ENCODE measurements at places on chromosomes 4 and X.

DNA sequence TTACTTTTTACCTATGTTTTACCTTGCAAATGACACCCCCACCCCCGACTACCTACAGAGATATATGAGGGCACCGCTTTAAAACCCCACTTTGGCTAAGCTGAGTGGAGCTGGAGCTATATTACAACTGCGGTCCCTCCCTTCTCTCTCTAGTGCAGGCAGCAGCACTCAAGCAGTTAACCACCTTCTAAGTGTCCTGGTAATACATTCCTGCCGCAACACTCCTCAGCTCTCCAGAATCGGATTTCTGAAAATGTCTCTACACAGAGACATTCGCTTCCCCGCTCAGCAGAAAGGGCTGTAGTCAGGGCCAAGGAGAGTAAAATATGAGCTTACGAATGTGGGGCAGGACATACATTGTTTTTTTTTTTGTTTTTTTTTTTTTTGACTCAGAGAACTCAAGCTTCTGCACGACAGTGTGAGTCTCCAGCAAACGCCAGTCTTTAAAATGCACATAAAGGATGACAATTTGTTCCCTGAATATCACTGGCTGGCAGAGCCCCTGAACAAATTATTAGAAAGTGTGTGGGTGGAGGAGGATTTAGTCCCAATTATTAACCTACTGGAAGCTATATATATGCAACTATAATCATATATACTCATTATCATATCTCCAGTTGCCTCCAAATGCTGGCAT, 287.0 kb upstream of the TET2 start:
- no peak for DNase-seq

DNA sequence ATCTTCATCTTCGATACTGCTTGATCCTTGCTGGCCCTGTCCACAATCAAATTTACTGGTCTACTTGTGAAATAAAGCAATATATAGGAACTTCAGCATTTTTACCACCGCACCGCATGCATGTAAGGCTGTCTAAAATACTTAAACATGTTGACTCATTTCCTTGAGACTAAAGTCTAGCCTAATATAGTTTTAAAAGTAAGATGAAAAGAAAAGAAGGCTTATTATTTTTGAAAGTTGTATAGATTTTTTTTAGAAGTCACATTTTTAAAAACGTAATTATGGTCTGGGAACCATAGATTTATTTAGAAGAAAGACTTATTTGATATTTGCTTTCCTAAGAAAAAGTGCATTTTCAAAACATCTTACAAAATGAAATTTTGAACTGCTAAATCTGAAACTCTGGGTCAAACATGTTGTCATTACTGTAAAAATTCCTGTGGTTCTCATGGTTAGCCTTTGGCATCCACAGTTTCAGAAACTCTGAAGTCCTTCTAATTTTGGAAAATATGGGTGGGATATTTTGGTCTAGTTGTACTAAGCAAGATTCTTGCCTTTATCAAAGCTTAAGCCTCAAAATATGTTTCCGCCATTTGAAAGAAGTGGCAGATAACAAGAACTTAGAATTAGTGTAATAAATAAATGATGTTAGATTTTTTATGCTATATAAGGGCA, 423.5 kb upstream of the CTSO start:
- peak; percentile 17 for DNase-seq

DNA sequence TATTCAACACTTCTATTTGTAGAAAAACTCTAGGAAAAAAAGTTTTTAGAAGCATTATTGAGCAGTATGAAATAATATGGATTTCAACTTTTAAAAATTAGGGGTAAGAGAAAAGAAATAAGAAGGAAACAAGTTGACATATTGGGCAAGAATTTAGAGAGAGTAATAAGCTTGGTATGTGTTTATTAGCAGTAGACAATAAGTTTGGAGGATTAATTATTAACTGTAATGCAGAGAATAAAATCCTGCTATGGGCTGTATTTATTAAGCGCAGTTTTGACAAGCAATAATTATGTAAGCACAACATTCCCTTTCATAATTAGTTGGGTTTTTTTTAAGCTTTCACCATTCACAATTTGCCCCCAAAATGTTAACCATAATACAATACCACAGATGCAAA, 162.7 kb upstream of the SLC7A11 start:
- no peak for DNase-seq

DNA sequence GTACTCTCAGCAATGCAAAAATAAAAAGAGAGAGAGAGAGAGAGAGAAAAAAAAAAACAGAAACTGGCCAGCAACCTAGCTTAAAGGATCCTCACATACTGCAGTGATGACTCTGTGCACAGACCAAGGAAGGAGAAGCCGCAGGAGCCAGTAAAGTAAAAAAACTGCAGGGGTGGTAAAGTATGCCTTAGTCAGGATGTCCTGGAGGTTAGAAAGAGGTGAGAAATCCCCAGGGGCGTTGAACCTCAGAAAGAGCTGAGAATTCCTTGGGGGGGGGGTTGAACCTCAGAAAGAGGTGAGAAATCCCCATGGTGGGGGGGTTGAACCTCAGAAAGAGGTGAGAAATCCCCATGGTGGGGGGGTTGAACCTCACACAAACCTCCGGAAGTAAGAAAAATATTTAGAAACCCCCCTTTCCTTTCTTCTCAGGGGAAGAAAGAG, 48.0 kb downstream of the MAGEA9 start:
- no peak for DNase-seq

DNA sequence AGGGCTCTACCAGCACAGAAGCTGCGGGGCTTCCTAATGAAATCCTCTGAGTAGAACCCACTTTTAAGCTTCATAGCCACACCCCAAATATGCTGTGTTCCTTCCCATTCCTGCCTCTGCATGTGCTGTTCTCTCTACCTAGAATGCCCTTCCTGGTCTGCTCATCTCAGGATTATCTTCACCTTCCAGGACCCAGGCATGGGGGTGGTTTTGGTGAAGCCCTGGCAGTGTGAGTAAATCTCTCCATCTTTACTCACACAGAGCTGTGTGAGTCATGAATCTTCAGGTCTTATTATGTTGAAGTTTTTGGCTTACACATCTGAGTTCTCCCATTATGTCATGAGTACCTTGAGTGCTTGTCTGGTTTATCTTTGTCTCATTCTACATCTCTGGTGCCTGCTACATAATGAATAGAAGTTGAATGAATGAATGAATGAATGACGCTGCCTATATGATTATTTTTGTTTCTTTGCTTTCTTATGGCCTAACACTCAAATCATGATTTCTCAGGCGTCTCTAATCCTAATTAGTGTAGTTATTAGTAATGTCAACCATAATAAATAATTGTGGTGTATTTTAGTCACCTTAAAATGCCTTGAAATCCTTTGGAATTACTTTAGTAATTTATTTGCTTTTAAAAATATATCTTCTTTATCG, 41.9 kb downstream of the HADH start:
- peak; percentile 18 for DNase-seq

- no peak for DNase-seq
These were observed 2.8 kb downstream of the ERVMER34-1 start for GRCh38 chr4:52748432-52748831.

GRCh38 chr4:113059449-113060182, 10.2 kb downstream of the ANK2 start:
- DNase-seq = no peak

- DNase-seq = no peak
These were observed 29.7 kb downstream of the SCLT1 start for GRCh38 chr4:129063640-129064039.

DNA sequence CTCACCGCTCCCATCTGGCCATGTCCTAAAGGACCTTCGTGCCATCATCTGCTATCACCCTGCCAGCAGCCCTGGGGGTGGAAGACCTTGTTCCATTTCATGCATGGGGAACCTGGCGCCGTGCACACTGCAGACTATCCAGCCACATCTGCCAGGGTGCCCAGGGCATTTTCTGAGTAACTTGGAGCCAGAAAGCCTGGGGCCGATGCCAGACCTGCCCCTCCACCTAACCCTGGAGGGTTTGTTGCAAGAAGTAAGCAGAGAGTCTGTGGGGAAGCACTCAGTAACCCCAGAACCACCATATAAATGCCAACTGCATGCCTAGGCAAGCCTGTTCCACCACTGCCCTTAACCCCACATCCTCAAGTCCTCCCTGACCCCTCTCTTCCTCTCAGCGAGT, 7.3 kb downstream of the HAUS7 start:
- DNase-seq = no peak

GRCh38 chr4:34158878-34159277, 2085.4 kb downstream of the ARAP2 start:
- DNase-seq = peak; percentile 4

DNA sequence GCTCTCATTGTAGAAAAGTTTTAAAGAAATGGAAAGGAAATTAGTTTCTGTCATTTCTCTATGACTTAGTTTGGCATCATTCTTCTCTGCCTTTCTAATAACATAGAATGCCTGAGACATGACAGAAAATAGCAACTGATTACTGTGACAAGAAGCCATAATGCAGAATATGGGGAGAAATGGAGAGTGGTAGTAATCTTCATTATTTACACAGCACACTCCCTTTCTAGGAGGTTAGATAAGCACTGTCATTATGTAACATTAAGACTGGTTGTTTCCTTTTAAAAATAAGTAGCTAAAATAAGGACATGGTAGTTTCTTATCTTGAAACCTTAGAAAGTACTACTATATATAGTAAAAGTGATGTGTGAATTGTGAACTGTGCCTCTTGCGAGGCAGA, 1227.9 kb upstream of the PABPC4L start:
- no peak for DNase-seq

GRCh38 chrX:39823854-39824253, 273.9 kb downstream of the BCOR start:
- DNase-seq = no peak

GRCh38 chrX:72142094-72142793, 10.5 kb upstream of the RTL5 start:
- no peak for DNase-seq

DNA sequence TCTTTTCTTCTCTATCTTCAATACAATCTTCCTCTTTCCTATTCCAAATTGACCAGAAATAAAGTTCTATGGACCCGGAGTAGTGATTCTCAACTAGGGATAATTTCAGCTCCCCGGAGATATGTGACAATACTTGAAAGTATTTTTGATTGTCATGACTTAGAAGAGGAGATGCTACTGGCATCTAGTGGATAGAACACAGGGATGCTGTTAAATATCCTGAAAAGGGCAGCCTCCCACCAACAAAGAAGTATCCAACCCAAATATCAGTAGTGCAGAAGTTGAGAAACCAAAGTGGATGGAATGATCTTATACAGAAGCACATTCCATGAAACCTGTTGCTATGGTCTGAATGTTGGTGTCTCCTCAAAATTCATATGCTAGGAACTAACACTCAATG, 65.7 kb upstream of the NDST3 start:
- DNase-seq = no peak

DNA sequence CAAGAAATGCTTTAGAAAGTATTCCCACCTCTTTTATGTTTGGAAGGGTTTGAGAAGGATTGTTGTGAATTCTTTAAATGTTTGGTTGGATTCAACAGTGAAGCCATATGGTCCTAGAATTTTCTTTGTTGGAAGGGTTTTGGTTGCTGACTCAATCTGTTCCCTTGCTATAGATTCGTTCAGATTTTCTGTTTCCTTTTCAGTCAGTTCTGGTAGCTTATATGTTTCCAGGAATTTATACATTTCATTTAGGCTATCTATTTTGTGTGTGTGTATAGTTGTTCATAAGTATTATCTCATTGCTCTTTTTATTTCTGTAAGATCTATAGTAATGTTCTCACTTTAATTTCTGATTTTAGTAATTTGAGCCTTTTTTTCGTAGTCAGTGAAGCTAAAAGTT, 114.4 kb downstream of the MSN start:
- no peak for DNase-seq

DNA sequence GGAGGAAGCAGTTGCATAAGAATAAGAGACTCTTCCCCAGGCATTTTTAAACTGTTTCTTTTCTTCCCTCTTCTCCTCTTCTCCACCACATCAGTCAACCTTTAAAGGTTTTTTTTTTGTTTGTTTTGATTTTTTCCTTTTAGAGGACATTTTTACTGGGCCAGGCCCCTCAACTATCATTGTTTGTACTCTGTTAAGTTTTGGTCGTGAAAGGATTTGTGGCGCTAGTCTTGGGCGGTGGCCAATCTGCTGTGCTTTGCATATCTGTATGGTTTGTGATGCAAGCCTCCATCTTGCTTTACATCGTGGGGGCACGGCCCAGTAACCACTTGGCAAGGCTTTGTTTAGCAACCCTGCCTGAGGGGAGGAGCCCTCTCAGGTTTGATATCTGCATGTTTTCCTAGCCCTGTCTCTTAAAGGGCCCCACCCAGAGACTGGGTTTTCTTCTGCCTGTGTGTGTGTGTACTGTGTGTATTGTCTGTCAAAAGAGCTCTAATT, 101.9 kb upstream of the SLITRK2 start:
- no peak for DNase-seq

DNA sequence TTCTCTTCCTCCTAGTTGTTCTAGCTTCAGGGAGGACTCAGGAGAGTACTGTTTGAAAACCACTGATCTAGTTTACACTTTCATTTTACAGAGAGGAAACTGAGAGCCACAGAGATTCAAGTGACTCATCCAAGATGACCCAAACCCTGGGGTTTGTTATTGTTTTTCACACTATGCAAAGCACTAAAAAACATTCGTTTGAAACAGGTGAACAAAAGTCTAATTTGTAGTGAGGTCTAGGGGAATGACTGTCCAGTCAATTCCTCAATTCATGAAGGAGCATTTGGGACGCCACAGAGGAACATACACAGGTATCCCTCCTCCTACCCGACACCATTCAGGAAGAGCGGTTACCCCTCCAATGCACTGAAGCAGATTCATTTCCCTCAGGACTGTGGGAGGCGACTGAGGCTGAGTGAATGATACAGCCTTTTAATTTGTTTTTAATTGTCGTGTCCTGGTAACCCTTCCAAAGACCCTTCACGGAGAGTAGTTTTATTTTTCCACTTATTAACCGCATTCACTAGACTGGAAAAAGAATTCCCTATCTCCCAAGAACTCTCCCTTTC, 30.3 kb downstream of the TLR10 start:
- DNase-seq = no peak

- no peak for DNase-seq
These were observed 95.7 kb downstream of the DCLK2 start for GRCh38 chr4:150173982-150174398.

- DNase-seq = no peak
These were observed 43.9 kb upstream of the PDGFRA start for GRCh38 chr4:54185044-54185780.

- DNase-seq = no peak
These were observed 27.6 kb downstream of the HPGD start for GRCh38 chr4:174494726-174495125.

- DNase-seq = no peak
These were observed 34.5 kb downstream of the NIPAL1 start for GRCh38 chr4:48051078-48051477.

GRCh38 chr4:177275999-177276398, 33.7 kb upstream of the NEIL3 start:
- DNase-seq = no peak

DNA sequence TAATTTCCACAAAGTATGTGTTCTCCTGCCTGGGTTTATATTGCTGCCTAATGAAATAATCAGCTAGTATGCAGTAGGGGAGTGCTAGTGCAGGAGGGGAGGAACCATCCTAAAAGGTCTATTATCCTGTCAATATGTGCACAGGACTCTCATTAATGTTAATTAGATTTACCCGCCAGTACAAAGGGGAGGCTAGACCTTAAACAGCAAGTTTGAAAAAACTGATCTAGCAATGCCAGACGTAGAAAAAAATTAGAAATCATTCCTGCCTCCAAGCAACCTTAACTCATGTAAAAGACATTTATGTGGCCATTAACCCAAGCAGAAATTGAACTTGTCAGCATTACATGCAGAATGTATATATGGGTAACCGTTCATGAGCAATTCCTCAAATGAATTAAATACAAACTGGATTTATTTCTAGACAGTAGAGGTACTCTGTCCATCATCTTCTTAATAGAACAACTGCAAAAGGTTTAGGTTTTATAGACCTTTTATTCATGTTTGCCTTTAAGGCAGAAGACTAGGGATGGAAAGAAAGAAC, 294.3 kb upstream of the TENM3 start:
- DNase-seq = no peak
